Activated naive CD8-positive, alpha-beta T cell treated with anti-CD3 and anti-CD28 coated beads, Interleukin-2, amount 10 ng/mL, durations not matched to agents 7 days and 5 days (primary cell): ENCODE measurements at places on chromosomes 5 and 9. TPM values are rescaled to one million over a fixed set of nuclear protein-coding genes. Genes with fewer than 3 reads are reported as not detected.

GRCh38 chr9:32413424-32413823 is 29.0 kb downstream of the ACO1 start:
- DNase-seq: no peak

The C5orf63 gene
- total RNA-seq: 11.6 TPM

The CSF1R gene
- 3.4 TPM for total RNA-seq

DNA sequence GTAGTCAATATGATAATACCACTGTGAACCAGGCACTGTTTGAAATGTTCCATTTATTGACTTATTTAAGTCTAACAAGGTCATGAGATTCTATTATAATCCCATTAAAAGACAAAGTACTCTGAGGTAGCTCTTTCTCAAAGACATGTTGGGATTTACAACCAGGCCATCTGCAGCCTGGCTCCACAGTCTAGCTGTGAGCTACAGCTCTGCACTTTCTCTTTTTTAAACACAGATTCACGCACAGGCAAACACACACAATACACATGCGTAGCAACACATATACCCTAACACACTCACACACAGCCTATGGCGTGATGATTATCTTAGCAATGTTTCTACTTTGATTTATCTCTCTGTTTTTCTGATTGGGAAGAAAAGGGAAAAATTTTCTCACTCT is 174.3 kb downstream of the PRR16 start:
- no peak for DNase-seq

The SPATA31D1 gene
- not detected for total RNA-seq

The DMRTA1 gene
- total RNA-seq: not detected

- no peak for DNase-seq
These were observed at the start of gene IL4 for GRCh38 chr5:132673939-132674630. Gene IL4, plus strand, starts transcription at chr5:132673989. Its CDS starts 62 bp downstream, at chr5:132674051.

GRCh38 chr9:36935332-36935731 is 98.7 kb downstream of the PAX5 start:
- DNase-seq: no peak

DNA sequence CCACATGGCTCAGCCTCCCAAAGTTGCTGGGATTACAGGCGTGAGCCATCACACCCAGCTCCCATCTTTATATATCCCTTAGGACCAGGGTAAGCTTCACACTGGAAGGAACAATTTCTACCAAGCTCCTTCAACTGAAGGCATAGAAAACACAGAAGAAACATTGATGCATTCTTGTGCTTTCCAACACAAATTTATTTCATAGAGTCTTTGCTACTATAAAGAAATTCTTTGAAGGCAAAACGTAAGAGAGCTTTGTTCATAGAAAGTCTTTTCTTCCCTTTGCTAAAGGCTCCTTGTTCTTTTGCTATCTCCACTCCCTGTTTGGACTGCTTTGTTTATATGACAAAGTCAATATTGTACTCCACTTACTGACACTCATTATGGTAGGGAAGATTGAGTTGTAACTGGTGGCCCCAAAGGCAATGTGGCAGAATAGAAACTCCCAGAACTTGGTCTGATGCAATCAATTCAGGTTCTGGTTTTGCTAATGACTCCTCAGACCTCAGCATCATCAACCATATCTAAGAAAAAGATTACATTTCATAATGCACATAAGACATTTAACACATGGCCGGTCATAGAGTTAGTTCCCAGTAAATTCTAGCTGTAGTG is 97.4 kb upstream of the CLINT1 start:
- no peak for DNase-seq

The UTP15 gene
- 21.6 TPM for total RNA-seq

DNA sequence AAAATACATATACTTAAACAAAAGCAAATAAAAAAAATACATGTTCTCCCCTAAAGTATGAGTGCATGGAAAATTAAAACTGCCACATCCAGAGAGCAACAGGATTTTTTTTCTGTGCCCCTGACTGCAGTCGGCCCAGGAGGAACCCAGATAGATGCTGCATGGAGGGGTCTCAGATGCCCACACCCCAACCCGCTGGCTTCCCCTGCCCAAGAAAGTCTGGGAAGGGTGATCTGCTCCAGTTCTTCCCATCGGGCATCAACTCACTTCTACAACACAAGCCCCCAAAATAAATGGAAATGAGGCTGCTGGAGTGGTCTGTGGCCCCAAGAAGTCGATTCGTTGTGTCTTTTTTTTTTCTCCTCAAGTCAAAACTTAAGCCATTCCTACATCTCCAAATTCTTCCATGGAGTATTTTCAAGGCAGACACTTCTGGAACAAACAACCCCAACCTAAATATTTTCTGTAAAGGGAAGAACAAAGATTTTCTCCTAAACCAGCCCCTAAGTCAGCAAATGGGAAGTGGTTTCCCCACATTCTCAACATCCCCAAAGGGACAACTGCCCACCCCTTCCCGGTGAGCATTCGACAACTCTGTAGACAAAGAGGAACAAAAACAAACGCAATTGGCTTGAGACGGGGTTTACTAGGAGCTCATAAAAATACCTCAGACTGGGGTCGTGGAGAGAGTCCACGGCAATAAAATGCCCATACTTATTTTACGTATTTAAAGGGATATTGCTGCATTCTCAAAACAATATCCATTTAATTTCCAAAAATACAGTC is 46.7 kb downstream of the ROR2 start:
- no peak for DNase-seq

DNA sequence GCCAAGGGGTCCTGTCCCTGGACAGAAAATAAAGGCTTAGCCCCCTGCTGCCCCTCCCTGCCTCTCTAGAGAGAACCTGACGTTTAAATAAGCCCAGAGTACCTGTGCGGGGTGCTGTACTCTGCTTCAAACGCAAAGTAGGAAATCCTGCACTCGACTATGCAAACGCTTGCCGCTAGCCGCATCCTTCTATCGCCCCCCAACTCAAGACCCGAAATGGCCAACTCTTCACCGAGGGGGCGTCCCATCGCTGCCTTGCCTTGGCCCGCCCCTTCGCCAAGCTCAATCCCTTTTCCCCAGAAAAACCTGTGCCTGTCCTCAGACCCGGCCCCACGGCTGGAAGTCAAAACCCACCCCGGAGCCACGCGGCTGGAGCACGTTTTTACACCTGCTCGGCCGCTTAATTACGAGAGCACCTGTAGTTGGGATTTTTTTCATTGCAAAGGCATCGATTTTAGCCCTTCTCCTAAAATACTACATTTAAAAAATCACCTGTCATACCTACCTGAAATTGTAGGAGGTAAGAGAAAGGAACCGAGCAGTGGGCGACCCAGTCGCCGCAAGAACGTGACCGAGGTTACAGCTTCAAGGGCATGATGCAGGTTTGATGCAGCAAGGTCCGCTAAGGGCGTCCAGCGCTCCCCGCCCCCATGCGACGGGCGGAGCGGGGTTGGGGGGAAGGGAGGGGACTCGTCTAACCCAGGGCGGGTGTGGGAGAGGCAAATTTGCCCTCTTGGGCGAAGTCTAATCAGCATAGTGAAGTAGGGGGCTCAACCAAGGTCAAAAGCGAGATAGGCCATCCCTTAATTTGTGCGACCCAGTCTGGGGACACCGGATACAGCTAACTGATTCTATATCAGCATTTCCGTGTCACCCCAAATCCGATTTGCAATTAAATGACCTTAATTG is 3.5 kb downstream of the ELAVL2 start:
- peak; percentile 22 for DNase-seq

GRCh38 chr5:139651043-139651834 is 3.1 kb downstream of the CXXC5 start:
- DNase-seq: no peak

The C9 gene
- total RNA-seq: not detected

GRCh38 chr5:75054134-75054930 is 2.0 kb upstream of the GCNT4 start:
- DNase-seq: no peak

- DNase-seq: peak; percentile 70
These were observed 55.6 kb upstream of the LMX1B start for GRCh38 chr9:126558051-126558665.

GRCh38 chr9:80072451-80072850 is 500.7 kb downstream of the TLE4 start:
- no peak for DNase-seq

DNA sequence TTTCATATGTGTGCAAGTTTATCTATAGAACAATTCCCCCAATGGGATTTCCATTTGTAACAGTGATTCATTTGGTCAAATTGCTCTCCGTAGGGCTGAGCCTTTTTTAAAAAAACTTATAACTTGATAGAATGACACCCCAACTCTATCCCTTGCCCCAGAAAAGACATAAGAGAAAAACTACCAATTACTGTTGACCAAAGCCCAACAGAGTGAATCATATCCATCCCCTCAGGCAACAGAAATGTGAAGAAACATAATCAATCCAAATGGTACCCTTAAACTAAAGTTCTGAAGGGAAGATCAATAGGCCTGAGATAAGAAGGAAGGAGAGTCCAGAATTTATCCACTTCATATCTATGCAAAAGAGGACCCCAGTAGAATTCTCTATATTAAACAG is 17.8 kb downstream of the TICAM2 start:
- no peak for DNase-seq

The SVEP1 gene
- total RNA-seq: not detected

DNA sequence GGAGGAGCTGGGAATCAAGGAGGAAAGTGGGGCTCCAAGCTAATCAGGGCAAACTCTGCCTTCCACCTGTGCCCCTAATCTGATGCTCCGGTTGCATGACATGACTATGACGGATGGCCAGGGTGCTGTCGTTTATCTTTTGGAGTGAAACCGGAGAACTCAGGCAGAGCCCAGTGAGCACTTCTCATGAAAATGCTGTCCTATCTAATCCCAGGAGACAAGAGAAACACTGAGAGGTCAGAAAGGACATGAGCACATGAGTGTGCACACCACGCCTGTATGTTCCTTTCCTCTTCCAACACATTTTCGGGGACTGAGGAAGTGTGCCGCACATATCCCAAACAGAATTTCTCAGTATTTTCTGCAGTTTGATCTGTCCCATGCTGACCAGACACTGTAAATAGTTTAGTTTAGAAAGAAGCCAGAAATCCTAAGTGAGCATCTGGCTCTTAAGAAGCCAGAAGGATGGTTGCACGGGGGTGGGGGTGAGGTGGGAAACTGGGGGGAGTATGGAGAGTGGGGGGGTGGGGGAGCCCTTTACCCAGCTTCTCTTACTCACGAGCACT is 217.1 kb downstream of the TSSK1B start:
- no peak for DNase-seq

DNA sequence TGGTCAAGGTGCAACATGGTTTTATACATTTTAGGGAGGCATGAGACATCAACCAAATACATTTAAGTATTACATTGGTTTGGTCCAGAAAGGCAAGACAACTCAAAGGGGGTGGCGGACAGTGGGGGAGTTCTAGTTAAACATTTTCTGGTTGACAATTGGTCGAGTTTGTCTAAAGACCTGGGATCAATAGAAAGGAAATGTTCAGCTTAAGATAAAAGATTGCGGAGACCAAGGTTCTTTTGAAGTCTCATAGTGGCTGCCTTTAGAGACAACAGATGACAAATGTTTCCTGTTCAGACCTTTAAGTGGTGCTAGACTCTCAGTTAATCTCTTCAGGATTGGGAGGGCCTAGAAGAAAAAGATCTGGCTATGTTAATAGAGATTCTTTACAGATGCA is 47.7 kb upstream of the TTC39B start:
- no peak for DNase-seq

The SOX30 gene
- total RNA-seq: 0.09 TPM

The PCDHGA9 gene
- not detected for total RNA-seq

The PPP1R2B gene
- not detected for total RNA-seq

The IRX4 gene
- not detected for total RNA-seq
